ENCODE measurements at places on chromosomes 3 and 15.

- no peak for DNase-seq
Measured at GRCh38 chr3:141055136-141055535, 4.0 kb downstream of the SPSB4 start.

GRCh38 chr3:76134166-76134565, 348.8 kb upstream of the ZNF717 start:
- no peak for DNase-seq

- peak; percentile 87 for DNase-seq
Measured at GRCh38 chr15:65245096-65245856, 34.0 kb upstream of the CILP start.

- no peak for DNase-seq
Measured at GRCh38 chr3:25035526-25035925, 392.5 kb upstream of the RARB start.

GRCh38 chr3:187792521-187792920, 47.3 kb upstream of the BCL6 start:
- DNase-seq = no peak

- peak; percentile 18 for DNase-seq
Measured at GRCh38 chr3:46905213-46905560, 27.7 kb downstream of the PTH1R start.

DNA sequence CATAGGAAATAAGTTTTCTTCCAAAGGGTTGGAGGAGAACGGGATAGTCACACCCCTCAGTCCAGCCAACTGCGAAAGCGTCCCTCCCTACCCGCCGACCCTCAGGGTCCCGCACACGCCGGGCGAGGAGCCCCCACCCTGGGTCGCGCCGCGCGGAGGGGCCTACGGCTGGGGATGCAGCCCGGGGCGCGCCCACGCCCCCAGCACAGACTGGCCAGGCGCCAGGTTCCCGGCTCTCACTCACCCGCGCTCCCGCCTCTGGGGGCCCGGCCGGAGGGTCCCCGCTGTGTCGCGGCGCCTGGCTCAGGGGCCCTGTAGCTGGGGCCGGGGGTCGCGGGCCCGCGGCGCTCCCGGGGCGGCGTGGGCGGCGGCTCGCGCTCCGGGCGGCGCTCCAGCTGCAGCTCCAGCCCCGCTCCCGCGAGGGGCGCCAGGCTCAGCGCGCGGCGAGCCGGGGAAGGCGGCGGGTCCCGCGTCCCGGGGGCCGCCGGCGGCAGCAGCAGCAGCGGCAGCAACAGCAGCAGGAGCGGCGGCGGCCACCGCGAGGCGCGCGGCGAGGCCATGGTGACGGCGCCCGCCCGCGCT, 375 bp downstream of the HEG1 start:
- peak; percentile 63 for DNase-seq

DNA sequence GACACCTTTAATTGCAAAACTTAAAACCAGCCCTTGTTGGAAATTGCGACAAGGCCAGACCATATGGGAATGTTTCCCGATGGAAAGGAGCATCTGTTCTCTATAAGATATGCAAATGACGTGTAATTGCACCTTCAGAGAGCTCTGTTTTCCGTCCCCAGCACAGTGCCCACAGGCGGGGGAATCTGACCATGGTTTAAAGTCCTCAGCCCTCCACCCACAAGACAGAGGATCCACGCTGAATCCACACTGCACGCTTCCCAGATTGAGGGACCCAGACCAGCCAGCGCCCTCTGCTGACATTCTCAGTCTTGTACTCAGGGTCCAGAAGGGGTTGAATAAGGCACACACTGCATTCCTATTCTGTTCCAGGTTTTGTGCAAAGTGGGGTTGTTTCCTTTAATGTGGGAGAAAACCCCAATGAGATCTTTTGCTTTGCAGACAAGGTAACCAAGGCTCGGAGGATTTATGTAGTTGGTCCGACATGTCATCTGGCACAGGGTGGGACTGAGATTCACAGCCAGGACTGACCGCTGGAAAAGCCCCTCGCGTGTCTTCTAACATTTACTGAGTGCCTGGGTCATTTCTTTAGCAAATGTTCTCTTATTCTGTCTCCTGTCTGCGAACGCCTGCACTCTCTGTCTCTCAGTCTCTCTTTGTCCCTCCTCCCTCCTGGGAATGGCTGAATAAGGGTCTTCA, 36.8 kb upstream of the KLHL25 start:
- DNase-seq = peak; percentile 74

DNA sequence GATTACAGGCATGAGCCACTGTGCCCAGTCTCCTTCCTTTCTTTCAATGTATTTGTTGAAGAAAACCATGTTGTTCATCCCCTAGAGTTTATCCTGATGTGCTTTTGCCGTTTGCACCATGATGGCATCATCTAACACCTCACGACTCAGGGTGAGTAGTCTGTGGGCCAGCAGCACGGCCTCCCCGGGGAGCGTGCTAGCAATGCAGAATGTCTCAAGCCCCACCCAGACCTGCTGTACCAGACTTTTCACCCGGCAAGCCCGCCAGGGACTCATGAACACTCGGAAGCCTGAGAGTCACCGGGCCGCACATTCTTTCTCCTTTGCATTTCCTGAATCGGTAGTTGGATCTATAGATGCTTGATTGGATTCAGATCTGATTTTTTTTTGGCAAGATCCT, 64.6 kb downstream of the RPN1 start:
- no peak for DNase-seq

- DNase-seq = no peak
Measured at GRCh38 chr3:139617672-139618268, 60.0 kb downstream of the NMNAT3 start.

DNA sequence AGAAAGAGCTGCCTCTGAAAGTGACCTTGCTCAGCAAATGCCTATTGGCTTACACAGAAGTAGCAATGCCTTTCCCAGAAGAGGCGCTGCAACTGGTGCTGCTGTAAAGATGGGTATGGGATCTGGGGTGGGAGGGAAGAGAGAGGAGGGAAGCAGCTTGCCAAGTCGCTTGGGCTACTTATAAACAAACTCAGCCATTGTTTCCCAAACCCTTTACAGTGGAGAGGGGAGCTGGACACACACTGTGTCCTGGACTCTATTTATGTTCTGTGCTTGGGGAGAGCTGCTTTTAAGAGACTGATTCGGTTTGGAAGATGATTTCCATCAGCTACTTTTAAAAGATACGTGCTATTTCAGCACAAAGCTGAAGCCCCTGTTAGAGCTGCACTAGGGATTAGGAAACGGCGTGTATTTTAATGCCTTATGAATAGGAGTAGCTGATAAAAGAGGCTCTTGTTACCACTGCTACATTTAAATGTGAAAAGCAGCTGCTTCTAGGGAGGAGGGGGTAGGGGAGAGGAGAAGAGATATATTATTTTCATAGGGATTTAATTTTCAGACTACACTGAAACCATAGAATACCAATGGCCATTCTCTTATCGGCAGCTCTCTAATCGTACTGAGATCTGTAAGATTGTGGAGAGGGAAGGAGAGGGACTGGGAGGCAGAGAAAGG, 440.6 kb downstream of the MCTP2 start:
- DNase-seq = no peak

GRCh38 chr15:78077871-78078210, 330 bp upstream of the TBC1D2B start:
- DNase-seq = no peak

DNA sequence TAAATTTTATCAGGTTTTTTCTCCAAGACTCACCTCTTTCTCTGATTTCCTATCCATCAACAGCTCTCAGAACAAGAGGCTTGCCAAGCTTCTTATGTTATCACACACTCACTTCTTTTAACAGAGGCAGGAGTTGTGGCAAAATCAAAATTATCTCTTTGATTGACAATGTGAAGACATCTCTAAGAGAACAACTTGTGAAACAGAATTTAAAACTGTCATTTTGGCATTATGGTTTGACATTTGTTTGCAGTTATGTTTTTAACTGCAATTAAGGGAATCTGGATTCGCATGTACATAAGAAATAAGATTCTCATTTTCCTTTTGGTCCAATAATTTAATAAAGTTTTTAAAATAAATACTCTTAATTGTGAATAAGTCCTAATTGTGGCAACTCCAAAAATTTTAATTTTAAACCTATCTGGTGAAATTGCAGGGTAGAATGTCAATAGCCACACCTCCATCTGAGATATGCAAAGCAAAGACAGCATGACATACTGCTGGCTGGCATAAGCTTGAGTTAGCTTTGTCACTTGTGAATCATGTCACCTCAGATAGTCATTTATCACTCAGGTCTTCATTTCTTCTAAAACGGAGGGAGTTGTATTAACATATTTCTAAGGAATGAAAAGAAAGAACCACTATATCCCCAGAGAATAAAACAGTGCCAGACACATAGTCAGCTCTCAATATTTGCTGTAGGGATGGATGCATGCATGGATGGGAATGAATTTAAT, 158.6 kb downstream of the CCNL1 start:
- no peak for DNase-seq

GRCh38 chr3:107064405-107065060, 312.7 kb upstream of the CCDC54 start:
- peak; percentile 29 for DNase-seq

DNA sequence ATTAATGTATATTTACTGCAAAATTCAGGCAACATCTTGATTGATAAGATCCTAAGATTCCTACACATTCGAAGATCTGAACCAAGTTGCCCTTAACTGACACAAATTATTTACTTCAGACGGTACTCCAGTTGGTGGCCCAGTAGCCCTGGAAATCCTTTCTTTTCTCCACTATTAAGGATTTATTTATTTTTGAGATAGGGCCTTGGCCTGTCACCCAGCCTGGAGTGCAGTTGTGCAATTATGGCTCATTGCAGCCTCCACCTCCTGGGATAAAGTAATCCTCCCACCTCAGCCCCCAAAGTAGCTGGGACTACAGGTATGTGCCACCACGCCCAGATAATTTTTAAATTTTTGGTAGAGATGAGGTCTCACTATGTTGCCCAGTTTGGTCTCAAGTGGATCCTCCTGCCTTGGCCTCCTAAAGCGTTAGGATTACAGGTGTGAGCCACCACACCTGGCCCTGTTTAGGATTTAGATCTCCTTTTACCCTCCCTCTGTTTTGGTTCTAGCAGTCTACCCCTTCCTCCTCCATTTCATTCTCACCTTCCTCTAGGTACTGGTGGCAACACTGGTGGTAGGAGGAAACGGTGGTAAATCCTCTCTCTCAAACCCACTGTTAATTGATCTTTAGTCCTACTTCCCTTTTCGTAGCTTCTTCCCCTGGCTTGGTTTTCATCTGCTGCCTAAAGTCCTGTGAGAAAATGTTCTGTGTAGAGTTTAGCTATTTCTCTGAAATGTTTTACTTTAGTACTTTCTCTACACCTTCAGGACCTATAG, 12.7 kb upstream of the ZNF609 start:
- no peak for DNase-seq

GRCh38 chr15:100565591-100565990, 36.4 kb downstream of the LINS1 start:
- DNase-seq = no peak

GRCh38 chr3:129937717-129938116, 36.8 kb upstream of the TRH start:
- no peak for DNase-seq

- peak; percentile 75 for DNase-seq
Measured at GRCh38 chr3:64267721-64268604, 42.7 kb upstream of the PRICKLE2 start.

GRCh38 chr3:41863024-41863423, 98.9 kb downstream of the ULK4 start:
- DNase-seq = no peak

DNA sequence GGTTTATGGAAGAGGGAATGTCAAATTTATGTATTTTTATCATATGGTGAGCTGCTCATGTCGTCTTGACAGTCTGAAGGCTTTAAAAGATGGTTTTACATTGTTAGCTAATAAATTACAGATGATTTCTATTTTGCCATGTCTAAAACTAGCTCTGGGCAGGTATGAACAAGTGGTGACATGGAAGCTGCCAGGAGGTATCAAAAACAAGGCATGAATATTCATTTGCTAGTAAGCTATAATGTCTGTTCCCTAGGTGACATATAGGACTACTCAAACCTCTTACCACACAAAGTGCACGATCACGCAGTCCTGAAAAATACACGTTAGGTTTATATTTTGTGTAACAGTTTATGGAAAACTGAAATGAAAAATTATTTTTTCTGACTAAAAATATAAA, 34.8 kb downstream of the ST3GAL6 start:
- DNase-seq = no peak

DNA sequence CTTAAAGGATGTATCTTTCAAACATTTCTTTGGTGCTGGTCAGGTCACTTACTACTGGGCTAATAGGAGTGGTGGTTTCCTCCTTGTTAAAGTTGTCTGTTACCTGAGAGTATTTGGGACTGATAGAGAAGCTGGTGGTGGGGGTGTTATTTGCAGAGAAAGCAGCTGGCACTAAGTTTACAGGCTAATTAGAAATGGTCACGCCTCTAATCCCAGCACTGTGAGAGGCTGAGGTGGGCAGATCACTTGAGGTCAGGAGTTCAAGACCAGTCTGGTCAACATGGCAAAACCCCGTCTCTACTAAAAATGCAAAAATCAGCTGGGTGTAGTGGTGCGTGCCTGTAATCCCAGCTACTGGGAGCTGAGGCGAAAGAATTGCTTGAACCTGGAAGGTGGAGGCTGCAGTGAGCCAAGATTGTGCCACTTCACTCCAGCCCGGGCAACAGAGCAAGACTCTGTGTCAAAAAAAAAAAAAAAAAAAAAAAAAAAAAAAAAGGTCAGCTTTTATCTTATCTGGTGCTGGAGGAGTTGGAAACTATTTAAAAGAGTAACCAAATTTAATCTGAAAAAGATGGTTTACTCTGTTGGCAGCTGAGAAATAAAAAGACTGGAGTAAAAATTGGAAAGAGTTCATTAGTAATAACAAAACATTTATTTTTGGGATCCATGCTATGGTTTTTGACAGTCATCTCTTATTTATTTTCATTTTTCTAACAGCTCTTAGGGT, 332.6 kb downstream of the PTPRG start:
- no peak for DNase-seq

GRCh38 chr3:52880474-52880873, 16.9 kb downstream of the STIMATE start:
- DNase-seq = no peak

- no peak for DNase-seq
Measured at GRCh38 chr15:94193906-94194305, 37.5 kb upstream of the MCTP2 start.

DNA sequence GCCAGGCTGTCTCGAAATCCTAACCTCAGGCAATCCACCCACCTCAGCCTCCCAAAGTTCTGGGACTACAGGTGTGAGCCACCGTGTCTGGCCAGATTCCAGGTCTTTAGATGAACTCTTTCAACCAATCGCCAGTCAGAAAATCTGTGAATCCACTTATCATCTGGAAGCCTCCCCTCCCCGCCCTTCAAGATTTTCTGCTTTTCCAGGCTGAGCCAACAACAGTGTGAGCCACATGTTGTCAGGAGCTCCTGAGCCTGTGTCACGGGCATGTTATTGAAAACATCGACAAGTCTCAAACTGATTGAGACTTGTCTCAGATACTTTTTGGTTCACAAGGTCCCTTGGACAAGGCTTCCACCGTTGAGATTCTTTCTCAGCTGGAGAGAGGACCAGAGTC, 52.0 kb upstream of the TRPM1 start:
- DNase-seq = no peak

GRCh38 chr3:46406788-46407611, at the start of the genes CCR5AS and CCRL2:
TSS of gene CCR5AS (minus strand) at chr3:46407066.
TSS of gene CCRL2 (plus strand) at chr3:46407259. CDS start at chr3:46408080, 821 bp downstream.
- peak; percentile 44 for DNase-seq

GRCh38 chr3:49421890-49422378, 339 bp downstream of the AMT start:
- DNase-seq = peak; percentile 41

Data from left ventricle myocardium superior (tissue), 1 donor.